ENCODE measurements at places on chromosomes 6 and 20. TPM values are rescaled to one million over a fixed set of nuclear protein-coding genes. Genes with fewer than 3 reads are reported as not detected.

GRCh38 chr6:147546501-147547368 is 38.2 kb downstream of the SAMD5 start:
- DNase-seq = no peak

DNA sequence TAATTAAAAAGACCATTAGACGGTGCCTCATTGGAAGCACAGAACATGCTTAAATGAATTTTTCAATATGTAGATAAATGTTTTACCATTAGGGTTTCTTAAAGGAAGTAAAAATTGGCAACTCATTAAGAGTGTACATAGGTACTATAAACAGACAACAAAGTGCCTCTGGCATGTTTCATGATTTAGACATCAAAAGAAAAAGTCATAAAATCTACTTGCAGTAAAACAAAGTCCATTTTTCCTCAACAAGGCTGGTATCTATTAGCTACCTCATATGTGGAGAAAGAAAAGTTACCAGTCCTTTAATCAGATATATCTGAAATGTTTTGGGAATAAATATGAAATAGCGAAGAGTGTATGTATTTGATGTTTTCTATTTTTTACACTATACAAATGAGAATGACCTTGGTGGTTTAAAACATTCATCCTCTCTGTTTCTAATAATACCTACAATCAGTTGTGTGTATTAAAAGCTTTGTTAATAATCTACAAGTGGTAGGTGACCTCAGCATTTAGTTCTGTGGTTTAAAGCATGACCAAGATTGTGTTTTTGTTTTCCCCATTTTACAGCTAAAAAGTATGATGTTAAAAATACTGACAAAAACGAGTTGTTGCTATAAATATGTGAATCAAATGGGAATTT is 87.5 kb downstream of the HDGFL1 start:
- DNase-seq = no peak

GRCh38 chr20:32535953-32536823 is 48.9 kb downstream of the NOL4L start:
- DNase-seq = no peak

DNA sequence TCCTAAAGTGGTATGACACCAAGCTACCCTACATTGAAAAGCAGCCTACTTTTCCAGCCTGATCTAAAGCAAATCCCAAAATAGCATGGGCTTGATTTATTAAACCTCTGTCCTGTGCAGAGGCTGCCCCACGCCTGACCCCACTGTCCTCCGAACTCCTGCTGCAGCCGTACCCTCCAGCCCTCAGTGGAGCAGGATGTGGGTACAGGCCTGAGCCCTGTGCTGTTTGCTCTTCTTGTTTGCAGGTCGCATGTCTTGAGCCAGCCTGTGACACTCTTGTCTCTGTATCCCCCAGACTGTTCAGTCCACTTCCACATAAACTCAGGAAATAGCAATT is 61.2 kb downstream of the RPP40 start:
- no peak for DNase-seq

DNA sequence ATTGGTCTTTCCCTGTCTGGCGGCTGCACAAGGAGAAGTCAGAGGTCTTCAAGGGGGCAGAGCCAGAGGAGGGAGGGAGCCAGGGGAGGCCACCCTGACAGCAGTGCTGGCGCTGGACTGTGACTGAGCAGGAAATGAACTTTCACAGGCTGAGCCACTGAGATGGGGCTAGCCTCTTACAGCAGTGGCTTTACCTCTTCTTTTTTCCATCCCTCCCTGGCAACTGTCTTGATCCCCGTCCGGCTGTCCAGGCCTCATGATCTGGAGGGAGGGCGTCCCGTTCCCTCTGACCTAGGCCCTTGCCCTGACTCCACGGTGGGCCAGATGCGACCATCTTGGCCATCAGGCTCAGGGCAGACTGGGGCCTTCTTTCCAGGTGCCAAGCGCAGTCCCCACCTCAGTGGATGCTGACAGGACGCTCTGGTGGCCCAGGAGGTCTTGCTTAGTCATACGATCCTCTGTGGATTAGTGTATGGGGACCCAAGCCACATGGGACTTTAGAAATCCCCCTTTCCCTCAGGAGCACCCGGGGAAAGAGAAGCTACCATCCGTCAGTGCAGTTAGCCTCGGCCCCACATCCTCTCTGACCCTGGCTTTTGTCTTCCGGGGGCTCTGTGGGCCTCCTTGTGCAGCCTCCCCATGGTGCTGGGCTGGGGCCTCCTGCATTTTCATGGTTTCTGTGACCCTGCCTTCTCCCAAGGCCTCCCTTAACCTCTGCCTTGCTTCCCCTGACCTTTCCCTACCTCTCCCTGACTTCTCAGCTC is 57.4 kb upstream of the CCDC167 start:
- DNase-seq = no peak

GRCh38 chr20:59827138-59828056 is 106.0 kb downstream of the SYCP2 start:
- no peak for DNase-seq

DNA sequence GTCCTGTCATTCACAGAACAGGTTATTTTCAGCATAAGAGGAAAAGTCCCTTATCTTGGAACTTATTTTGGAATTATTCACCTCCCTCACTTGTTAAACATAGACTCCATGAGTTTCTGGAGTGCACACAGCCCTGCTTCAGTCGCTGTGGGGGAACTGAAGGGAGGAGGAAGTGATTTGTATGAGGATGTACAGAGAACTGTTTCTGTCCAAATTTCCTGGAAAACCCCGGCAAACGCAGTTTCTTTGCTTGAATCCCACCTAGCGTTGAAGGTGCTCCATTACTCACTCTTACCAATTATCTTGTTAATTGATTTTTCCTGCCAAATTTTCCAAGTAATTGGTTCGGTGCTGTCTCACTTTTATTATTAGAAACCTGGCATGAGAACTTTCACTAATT is 78.0 kb upstream of the AGPAT4 start:
- DNase-seq = no peak

DNA sequence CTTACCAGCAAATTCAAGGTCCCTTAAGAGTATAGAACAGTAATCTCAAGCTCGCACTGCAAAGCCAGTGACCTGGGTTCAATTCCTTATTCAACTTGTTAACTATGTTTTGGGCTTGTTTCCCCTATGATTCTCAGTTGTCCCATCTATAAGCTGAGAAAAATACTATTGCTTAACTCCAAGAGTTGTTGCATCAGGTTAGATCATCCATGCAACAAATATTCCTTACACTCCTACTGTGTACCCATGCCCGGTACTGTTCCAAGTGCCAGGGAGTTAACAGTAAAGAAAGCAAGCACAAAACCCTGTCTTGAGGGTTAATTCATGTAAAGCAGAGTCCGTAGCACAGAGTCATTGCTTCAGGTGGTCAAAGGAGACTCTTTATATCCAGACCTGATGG is 247.3 kb downstream of the MAFB start:
- DNase-seq = no peak

- no peak for DNase-seq
Observed at GRCh38 chr6:56652231-56652630, 9.5 kb upstream of the DST start.

DNA sequence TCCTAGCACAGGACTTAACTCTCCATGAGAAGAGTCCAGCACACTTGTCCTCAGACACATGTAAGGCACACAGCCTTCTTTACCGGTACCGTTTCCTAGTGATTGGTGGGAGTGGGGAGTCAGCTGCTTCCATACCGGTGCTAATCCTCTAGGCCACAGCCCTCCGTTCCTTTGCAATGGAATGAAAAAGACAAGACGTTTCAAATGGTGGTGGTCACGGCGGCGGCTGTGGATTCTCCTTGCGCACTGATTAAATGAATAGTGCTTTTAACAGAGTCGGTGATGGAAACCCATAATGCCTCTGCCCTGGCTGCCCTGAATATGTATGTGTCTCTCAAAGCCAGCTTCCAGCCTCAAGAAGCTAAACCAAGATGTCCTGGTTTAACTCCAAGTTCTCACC is 34.8 kb upstream of the GABRR1 start:
- no peak for DNase-seq

Gene RHAG
- polyA plus RNA-seq = not detected

Gene DYNLT2
- 0.58 TPM for polyA plus RNA-seq

Gene ANKRD60
- not detected for polyA plus RNA-seq

Gene MTFR2
- polyA plus RNA-seq = 12.0 TPM
